NCI-H1436 treated with DMSO at 0.1 percent for 48 hours (cell line): ENCODE measurements at places on chromosomes 13 and 19.

- peak; percentile 43 for DNase-seq
These were observed 164.6 kb downstream of the NDFIP2 start for GRCh38 chr13:79645569-79645968.

DNA sequence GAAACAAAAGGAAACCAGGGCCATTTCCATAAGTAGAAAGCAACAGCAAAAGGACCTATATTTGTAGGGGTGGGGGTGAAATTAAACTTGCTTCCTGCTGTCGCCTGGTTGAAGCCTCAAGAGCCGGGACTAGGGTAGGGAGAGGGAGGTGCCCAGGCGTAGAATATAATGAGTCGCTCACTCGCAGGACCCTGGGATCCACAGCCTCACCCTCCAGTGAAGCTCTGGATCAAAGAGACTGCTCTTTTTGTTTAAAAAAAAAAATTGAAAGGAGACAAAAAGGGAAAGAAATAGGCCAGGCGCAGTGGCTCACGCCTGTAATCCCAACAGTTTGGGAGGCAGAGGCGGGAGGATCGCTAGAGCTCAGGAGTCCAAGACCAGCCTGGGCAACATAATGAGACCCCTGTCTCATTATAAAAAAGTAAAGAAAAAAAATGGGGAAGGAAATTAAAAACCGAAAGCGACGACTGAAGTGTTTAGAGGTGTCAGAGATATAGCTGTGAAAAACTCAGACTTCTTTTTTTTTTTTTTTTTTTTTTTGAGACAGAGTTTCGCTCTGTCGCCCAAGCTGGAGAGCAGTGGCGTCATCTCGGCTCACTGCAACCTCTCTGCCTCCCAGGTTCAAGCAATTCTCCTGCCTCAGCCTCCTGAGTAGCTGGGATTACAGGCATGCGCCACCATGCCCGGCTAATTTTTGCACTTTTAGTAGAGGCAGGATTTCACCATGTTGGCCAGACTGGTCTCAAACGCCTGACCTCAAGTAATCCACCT is 10.9 kb upstream of the ADGRE5 start:
- no peak for DNase-seq

- DNase-seq = no peak
These were observed 859 bp downstream of the ZNF568 start for GRCh38 chr19:36916991-36917390.

GRCh38 chr19:38728752-38729541 is 15.3 kb downstream of the CAPN12 start:
- DNase-seq = no peak

- DNase-seq = no peak
These were observed 17.8 kb upstream of the MIR17HG start for GRCh38 chr13:91329733-91330132.

GRCh38 chr19:53953383-53953782 is 9.4 kb upstream of the CACNG8 start:
- DNase-seq = no peak

DNA sequence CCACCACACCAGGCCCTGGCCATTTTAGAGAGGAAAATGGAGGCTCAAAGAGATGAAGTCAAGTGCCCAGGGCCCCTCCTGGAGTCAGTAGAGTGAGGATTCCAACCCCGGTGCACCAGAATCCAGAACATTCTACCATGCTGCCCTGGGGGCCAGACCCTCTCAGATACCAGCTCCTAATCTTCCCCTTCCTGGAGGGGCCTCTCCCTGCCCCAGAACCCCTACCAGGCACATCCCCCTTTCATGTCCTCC is 11.1 kb downstream of the CAPN12 start:
- DNase-seq = no peak

DNA sequence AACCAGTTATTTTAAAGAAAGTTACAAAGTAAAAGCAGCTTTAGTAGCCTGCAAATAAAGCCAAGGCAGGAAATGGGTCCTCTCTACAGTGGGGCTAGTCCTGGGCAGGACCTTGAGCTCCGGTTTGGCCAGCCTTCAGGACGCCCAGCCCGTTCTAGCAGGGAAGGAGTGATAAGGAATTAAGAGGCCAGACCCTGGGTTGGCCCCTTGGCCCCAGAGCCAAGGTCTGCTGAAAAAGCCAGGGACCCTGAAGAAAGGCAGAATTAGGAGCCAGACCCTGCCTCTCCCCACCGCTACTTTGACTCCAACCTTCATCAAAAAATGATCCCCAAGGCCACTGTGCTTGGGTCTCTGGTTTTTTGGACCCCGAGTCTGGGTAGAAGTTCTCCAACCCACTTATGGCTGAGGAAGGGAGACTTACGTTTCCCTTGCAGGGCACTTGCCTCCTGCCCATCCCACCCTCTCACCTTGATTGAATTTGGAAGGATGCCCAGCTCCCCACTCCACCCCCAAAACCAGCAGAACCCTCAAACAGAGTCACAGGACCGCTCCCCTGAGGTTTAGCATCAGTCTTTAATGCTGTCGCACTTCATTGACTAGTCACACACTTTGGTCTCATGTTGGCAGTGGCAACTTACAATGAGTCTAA is 3.9 kb downstream of the DNAJB1 start:
- DNase-seq = no peak
